GM18507 (cell line): ENCODE measurements at places on chromosomes 5 and 9.

- DNase-seq = no peak
Measured at GRCh38 chr5:123207081-123207537, 118.1 kb downstream of the PRDM6 start.

DNA sequence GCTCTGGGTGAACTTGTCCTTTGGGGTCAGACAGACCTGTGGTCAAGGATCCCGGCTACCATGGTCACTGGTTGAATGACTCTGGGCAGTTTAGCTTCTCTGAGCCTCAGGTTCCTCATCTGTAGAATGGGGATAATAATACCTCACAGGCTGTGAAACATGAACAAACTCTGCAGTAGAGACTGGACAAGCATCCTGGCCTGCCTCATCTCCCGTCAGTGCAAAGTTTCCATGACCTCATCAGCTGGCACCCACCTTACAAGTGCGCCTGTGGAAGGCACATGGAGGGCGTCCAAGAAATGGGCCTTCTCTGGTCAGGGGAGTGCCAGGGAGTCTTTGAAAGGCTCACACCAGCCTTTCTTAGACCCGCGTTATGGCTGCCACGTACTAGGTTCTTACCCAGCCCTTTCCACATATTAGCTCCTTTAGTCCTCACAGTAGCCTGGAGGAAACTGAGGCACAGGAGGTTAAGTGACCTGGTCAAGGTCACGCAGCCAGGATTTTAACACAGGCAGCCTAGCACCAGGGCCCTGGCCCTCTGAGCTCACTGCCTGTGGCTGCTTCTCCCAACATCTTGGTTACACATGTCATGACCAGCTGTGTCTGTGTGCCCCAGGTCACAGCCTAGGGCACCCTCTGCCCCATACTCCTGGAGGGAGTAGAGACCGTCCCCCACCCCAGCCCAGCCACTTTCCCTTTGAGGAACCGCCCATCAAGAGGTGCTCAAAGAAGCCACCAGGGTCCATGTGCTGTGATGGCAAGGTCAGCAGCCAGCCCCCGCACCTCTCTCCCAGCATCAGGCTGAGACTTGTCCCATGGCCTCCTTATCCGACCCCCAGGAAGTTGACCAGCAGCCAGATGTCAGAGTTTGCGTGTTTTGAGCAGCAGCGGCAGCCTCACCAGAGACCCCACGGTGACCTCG lies 39.4 kb upstream of the RPL26L1 start:
- no peak for DNase-seq

DNA sequence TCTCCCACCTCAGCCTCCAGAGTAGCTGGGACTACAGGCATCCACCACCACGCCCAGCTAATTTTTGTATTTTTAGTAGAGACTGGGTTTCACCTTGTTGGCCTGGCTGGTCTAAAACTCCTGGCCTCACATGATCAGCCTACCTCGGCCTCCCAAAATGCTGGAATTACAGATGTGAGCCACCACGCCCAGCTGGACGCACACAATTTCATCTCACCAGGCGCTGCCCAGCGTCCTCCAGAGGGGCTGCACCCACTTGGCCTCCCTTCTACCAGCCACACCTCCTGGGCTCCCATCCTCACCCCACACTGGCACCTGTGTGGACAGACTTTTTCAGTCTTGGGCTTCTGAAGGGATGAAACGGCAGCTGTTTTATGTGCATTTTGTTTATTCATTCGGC lies 3.8 kb upstream of the EXOC3 start:
- DNase-seq = no peak

GRCh38 chr9:33748633-33749304 lies 46.6 kb upstream of the PRSS3 start:
- no peak for DNase-seq

DNA sequence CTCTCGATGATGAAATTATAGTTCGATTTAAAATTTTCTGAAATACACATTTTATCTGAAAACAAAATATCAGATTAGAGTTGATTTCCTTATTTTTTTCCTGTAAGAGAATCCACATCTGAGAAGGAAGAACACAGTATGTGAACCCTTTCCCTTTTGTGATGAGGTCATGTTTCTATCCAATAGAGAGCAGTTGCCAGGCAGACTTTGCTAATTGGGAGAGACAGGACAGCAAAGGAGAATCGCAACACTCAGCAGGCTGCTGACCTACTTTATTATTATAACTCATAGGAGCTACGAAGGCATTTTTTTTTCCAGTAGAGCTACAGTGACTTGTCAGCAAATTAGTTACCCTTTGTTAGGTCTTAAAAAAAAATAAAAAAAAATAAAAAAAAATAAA lies 242.1 kb downstream of the HCN1 start:
- no peak for DNase-seq

GRCh38 chr9:93391898-93392297 lies 59.6 kb upstream of the FAM120A start:
- no peak for DNase-seq

- no peak for DNase-seq
Measured at GRCh38 chr5:32589942-32590869, 4.8 kb downstream of the SUB1 start.

GRCh38 chr9:117169089-117169621 lies 245.7 kb downstream of the ASTN2 start:
- no peak for DNase-seq

DNA sequence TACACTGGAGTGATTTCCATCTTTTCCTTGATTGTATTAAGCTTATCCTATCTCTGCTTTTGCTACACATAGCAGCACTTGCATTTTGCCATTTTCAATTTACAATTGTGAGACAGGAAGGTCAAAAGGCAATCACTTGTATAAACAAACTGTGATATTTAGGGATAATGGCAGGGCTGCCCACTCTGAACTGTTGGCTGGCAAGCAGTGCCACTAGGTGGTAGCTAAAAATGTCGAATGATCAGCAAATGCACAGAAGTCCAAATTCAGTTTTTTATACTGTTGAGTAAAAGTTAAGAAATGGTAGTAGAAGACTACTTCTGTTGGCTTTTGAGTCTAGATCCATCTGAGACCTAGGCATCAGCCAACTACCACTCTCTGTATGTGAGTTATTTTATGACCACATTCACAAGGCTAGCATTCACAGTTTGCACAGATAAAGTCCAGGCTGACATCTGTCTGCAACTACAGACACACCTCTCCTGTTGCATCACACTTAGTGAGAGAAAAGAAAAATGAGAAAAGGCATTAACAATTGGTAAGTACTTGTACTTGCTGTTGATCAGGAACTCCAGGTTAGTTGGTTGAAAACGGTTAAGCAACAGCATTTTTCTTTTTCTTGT lies 108.8 kb upstream of the ASTN2 start:
- no peak for DNase-seq

- DNase-seq = no peak
Measured at GRCh38 chr9:131487001-131487400, 15.7 kb upstream of the POMT1 start.

DNA sequence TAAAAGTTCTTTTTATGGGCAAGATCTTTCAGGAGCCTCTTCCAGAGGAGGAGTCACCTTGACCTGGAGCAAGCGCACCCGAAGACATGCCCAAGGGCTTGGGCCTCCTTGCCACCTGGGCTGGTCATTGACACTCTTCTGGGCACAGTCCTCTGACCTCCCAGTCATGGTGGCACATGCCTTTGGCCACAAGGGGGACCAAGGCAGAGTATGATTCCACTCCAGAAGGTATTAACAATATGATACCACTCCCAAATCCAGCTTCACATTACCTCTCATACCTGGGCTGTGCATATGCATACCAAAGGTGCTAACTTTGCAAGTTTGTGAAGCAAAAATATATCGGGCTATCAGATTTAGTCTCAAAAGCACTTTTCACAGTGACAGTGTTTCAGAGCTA lies 84.6 kb downstream of the MAST4 start:
- DNase-seq = no peak

GRCh38 chr5:173873306-173873922 lies 14.7 kb upstream of the CPEB4 start:
- no peak for DNase-seq

DNA sequence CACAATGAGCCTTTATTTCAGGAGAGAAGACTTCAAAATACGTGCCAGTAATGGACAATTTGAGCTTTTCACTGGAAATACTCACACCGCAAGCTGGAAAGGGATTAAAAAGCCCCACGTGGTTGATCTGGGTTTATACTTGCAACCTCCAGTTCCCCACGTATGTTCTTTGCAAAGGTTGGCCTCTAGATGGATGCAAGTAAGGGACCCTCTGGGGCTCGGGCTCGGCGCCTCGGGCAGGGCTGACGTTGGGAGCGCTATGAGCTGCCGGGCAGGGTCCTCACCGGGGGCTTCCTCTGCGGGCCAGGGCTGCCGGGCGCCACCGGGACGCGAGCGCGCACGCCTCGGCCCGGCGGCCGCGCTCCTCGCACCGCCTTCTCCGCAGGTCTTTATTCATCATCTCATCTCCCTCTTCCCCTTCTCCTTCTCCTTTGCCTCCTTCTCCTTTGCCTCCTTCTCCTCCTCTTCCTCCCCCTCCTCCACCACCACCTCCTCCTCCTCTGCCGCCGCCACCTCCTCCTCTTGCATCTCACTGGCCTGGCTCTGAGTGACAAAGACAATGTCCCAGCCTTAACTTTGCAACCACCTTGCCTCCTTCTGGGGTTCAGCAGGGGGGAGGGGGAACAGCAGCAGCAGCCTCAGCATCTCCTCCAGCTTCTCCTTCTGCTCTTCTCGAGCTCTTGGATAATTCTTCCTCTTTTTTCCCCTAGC lies 701 bp upstream of the ZNF462 start:
- no peak for DNase-seq

DNA sequence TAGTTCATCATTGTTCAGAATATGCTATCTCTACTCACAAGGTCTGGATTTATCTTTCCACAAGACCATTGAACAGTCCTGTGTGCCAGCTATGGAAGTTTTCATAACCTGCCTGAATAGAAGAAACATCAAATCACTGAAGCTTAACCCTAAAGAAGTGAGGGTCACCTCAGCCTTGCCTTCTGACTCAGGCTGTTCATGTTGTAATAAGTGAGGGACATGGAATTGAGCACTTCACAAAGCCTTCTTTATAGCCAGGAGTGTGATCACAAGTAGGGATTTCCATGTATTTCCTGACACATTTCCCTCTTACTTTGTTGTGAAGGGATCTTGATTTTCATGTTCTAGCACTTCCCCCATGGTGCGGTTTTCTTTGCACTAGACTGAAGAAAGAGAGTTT lies 577.5 kb upstream of the WWC1 start:
- DNase-seq = no peak

GRCh38 chr5:14197056-14197455 lies 53.9 kb downstream of the TRIO start:
- DNase-seq = no peak

- DNase-seq = no peak
Measured at GRCh38 chr9:132892400-132892799, 13.7 kb downstream of the SPACA9 start.

- no peak for DNase-seq
Measured at GRCh38 chr9:76962732-76963131, 56.7 kb upstream of the FOXB2 start.

- no peak for DNase-seq
Measured at GRCh38 chr9:107761307-107761706, 271.7 kb upstream of the KLF4 start.

DNA sequence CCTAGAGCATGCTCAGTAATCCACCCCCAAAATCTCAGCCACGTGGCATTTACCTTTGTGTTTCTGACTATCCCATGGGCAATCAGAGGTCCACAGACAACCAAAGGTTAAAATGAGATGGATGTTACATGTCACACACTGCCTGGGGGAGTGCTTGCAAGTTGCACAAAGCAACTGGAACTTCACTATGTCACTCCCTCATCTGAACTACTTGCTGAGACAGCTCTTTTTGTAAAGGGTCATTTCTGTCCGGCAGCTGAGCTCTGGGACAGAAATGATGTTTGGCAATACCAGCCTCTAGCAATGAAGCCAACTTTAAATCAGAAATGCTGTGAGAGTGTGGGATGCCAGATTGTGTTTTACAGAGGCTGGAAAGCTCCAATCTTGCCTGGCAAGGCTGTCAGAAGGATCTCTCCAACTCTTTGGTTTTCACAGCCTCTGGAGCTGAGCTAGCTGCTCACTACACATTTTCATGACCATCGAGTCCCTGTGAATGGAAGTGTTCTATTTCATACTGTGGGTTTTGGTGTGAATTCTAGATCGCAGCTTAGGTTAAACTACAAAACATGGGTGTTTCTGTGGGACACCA lies 66.3 kb upstream of the TMEM215 start:
- DNase-seq = no peak

- DNase-seq = no peak
Measured at GRCh38 chr9:73923796-73924195, 573.3 kb upstream of the RORB start.

DNA sequence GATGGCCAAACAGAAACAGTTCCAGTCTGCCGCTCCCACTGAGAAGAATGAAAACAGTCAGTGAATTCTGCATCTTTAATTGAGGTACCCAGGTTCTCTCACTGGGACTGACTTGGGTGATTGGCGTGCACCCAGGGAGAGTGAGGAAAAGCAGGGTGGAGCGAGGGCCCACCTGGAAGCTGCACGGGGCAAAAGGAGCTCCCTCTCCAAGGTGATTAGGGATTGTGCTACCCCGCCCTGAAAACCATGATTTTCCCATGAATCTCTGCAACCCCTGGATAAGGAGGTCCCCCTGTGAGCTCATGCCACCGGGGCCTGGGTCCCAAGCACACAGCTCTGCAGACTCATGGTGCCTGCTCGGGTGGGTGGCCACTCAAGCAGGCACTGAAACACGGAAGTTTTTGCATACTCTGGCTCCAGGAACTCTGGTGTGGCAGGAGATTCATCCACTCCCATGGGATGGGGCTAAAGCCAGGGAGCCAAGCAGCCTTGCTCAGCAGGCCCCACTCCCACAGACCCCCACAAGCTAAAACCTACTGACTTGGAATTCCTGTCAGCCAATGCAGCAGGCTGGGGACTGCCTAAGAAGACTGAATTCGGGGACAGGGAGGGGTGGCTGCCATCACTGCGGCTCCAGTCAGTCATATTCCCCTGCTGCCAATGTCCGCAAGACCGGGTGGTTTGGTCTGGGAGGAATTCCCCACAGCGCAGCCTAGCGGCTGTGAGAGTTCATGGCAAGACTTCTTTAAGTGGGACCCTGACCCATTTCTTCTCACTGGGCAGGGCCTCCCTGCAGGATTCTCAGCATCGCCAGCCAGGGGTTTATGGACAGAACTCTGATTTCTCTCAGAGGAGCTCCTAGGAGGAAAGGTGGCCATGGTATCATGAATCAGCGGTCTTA lies 652.2 kb upstream of the RGMB start:
- no peak for DNase-seq

GRCh38 chr5:72093217-72093616 lies 14.1 kb upstream of the MAP1B start:
- DNase-seq = no peak

DNA sequence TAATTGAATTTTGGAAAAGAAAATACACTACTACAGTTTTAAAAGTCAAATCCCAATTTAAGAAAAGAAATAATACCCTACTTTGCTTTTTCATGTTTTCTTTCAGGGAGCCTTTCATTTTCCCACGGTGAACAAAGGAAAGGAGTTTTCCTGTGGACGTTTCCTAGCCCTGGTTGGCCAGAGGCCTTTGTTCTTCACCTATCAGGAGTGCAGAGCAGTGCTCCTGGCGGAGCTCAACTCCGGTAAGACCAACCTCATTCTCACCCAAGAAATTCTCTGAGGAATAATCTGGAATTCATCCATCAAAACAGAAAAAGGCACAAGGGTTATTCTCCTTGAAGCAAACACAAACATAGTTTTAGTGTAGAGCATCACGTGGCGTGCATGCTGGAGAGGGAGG lies 248.9 kb downstream of the ADGRV1 start:
- no peak for DNase-seq

- DNase-seq = no peak
Measured at GRCh38 chr5:170250810-170251317, 18.1 kb downstream of the C5orf58 start.
